ENCODE measurements at places on chromosomes 5 and 9. TPM values are rescaled to one million over a fixed set of nuclear protein-coding genes. Genes with fewer than 3 reads are reported as not detected.

The TMEM232 gene
- total RNA-seq, result 3.1 TPM

DNA sequence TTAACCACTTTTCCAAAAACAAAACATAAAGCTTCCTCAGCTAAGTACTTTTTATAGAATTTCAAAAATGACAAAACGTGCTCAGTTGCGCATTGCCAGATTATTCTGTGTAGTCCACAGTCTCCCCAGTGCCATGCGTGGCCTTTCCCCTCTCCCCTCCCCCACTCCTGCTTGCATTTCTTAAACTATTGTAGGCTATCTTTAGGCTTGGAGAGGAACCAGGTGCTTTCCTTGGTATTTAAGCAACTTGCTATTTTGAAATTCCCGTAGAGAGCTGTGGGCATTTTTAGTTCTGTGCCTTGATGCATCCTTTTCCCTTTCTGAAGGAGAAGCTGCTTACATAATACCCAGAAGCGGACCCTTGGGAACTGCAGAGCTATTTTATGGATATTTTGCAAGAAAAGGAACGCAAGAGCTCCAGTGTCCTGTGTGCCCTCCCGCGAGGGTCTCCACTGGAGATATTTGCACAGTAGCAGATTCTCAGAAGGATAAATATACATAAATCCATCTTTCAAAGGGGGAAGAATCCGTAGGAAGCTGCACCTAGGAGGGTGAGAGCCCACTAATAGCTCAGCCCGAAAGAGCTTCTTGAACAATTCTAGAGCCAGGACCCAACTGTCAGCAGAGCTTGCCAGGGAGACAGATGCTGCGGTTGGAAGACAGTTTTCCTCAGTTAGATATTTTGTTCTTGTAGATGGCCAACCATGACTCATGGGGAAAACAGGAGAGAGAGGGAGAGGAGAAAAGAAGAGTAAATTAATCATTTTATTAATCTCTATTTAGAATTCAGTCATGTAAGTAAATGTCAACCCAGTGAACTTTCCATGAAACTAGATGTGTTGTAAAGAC, 1298.3 kb upstream of the WWC1 start:
- DNase-seq, result no peak

DNA sequence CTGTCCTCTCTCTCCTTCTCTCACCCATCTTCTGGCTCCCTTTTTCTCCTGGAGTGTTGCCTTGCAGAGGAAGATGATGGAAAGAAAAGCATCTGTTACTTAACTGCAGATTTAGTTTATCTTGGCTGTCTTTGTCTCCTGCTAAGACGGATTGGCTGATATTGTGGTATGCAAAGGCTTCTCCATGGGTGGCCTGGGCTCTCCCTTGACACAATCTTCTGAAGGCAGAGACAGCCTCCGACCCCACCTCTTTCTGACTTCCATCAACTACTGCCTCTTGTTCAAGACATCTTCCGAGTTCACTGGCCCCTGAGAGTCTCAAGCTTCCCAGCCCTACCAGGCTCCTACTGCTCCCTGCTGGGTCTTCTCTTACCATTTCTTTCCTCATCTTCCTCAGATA, 403.7 kb downstream of the LRRC70 start:
- DNase-seq, result no peak

DNA sequence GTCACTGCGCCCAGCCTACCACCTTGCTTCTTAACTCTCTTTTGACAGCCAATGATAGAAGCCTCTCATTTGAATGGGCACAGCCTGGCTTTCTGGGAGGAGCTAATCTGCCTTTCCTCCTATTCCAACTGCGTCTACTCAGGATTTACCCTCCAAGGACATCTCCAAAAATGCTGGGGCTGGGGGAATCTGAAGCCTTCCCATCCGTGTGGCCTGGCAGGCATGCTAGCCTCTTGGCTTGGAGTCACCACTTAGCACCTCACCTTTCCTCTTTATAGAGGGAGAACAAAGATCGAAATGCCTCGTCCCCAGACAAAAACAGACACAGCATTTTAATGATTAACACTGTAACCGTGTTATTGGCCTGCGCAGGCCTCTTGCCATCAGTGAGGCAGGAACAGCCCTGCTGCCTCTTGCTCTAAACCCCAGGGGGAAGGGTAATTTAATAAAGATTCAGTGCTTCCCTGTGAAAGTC, 108.2 kb upstream of the KLF4 start:
- no peak for DNase-seq

- no peak for DNase-seq
Measured at GRCh38 chr5:100537946-100538345, 2.8 kb downstream of the FAM174A start.
